ENCODE measurements at places on chromosomes 16 and 17.

DNA sequence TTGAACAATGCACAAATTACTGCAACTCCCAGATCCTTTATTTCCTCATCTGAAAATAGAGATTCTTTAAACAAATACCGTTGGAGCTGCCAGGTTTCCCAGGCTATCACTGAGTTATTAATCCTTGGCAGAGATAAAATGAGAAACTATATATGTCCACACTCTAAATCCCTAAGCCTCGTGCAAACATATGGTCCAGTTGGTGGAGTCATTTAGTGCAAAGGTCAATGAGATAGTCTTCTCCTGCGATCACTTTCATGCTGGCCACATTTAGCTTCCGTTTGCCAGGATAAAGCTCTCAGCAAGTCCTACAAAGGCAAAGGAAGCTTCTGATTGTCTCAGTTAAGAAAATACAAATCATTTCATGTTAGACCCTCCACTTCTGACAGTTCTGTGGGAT is 11.0 kb downstream of the GRIN2A start:
- DNase-seq, result no peak

GRCh38 chr17:67676305-67676704 is 41.4 kb upstream of the NOL11 start:
- DNase-seq, result no peak

- DNase-seq, result no peak
Measured at GRCh38 chr17:28700830-28701492, 10.7 kb downstream of the PROCA1 start.

GRCh38 chr17:279776-280175 is 72.8 kb downstream of the RPH3AL start:
- DNase-seq, result no peak

DNA sequence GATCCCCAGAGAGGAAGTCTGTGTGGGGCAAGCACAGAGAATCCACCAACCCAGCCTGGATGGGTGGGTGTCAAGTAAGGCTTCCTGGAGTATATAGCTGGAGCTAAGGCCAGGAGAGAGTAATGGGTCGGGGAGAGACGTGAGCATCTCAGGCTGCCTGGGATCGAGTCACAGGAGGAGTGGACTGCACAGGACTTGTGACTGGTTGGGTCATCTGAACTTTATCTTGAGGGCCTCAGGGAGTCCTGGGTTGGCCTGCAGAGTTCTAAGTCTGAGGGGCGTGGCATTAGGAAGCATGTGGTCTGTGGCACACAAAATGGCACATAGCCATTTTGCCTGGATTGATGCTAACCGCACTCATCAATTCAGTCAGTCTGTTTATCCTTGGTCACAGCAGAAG is 1.5 kb downstream of the PLA2G15 start:
- DNase-seq, result no peak
